ENCODE measurements at places on chromosomes 1 and 21.

GRCh38 chr1:67937010-67937409 is 103.7 kb upstream of the GNG12 start:
- no peak for DNase-seq

GRCh38 chr1:116106646-116107045 is 4.6 kb upstream of the MAB21L3 start:
- no peak for DNase-seq

DNA sequence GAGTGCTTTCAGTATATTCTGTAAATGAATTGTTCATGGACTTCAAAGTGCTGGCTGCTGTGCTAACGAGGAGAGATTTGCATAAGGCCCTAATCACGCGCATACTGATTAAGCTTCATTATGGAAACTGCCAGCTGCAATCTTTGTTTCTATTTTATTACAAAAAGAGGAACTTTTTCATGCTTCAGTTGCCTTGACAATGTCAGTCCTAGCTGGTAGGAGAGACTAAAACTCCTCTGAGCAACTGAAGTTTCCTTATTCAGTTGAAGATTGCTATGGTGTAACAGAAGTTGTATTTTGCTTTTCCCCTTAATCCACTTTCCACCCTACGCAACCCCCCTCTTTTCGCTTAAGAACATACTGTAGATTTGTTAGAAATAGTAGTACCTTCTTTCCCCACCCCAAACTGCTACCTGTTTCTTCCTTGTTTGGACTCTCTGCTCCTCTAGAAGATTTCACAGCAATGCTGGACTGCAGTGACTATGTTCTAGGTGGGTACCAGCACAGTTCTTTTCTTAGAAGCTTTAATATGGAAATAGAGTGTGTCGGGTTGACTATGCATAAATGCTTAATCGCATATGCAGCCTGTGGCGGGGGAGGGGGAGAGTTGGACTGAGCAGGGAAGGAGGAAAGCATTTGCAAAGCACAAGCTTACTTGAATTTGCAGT is 108.3 kb downstream of the POU2F1 start:
- no peak for DNase-seq

DNA sequence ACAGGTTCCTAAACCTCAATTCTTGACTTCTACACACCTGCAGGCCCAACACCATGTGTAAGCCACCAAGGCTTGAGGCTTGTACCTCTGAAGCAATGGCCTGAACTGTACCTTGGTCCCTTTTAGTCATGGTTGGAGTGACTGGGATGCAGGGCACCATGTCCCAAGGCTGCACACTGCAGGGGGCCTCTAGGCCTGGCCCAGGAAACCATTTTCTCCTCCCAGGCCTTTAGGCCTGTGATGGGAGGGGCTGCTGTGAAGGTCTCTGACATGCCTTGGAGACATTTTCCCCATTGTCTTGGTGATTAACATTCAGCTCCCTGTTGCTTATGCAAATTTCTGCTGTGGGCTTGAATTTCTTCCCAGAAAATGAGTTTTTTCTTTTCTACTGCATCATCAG is 75.8 kb upstream of the ZNF678 start:
- no peak for DNase-seq

- DNase-seq = no peak
These were observed 14.0 kb upstream of the REN start for GRCh38 chr1:204180133-204180532.

GRCh38 chr21:25772686-25773085 is 37.9 kb downstream of the GABPA start:
- no peak for DNase-seq

DNA sequence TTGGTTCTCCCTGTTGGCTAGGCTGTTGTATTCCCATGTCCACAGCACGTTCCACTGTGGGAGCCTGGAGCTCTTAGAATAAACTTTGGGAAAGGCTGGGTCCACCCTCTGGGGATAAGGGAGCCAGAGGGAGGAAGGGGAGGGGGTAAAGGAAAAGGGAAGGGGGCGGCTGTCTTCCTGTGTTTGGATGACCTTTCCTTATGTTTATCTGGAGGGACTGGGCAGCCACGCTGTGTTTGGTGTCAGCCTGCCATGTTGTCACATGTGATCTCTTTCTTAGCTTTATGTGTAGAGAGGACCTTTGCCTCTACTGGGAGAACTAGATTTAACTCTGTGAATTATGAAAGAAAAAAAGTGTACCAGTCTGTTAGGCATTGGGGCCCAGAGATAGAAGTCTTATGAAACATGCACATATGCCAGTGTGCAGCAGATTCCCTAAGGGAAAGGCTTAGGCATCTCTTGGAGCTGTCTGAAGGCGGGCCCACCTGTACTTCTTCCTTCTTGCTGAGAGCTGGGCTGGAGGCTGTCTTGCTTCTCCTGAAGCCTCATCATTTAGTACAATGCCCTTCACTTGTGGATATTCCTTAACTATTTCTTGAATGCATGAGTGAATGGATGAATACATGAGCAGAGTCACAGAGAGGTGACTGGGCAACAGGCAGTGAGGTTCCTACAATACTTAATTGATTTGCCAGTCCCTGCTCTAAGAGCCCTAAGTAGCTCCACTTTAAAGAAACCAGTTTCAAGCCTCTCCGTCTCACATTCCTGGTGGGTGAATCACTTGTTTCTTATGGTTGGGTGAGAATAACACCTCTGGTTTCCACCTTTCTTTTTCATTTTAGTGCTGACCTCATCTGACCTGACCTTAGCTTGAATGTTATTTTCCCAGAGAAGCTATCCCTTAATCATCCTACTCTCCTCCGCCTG is 62.5 kb upstream of the ARHGAP29 start:
- no peak for DNase-seq

DNA sequence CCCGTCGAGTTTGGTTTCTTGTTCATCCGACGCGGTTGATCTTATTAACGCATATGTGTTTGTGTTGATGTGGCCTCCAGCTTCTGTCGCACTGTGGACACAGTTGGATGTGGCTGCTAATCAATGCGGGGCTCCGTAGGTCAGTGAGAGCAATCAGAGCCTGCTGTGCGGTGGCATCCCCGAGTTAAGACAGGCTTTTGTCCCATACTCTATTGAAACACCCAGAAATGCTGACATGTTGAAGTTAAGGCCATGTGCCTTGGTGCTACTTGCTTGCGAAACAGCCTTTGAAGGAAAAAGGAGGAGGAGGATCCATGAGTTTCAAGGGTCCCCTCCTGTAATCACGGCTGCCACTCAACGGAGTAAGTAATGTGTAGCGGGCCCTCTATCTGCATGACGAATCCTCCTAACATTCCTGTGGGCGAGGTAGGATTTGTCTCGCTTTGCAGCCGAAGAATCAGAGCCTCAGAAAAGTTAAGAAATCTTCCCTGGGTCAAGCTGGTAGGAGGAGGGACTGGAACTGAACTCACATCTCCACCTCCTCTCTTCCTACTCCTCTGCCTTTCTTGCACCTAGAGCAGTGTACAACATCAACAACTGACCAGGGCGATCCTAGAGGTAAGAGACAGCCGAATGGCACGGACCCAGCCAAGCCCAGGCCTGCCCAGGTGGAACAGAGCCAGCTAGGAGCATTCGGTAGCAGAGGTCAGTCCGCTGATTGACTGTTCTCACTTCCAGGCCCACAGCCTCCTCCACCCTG is 19.5 kb downstream of the PDE9A start:
- no peak for DNase-seq
